Dorsolateral prefrontal cortex (tissue), 122 donors: ENCODE measurements at places on chromosomes 4 and X.

- DNase-seq: no peak
Observed at GRCh38 chr4:127203562-127204200, 429.1 kb upstream of the INTU start.

DNA sequence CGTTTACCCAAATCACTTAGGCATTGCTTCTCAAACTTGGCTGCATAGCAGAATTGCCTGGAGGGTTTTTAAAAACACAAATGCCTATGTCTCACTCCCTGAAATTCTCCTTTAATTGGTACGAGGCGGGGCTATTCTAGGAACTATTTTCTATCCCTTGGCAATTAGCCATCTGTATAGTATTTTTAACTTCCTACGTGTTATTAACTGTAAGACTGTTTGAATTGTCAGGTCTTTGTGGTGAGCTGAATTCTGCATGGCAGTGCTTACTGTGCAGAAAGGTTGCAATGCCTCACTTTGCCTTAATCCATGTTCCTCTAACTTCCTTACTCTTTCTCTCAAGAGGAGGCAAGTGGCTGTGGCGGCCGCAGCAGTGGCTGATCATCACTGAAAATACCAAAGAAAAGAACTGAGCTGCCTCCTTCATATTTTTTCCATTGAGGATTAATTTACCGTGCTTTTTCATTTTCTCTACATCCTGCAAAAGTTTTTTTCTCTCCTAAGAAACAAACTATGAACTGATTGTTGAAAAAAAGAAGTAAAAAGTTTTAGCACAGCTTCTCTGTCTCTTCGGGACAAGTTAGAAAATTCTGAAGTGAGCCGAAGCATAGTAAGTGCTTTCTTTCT is at the start of gene SHROOM3:
Gene SHROOM3, plus strand, starts transcription at position 329 of the 627 bp plus-strand sequence. CDS start 824 bp downstream, outside the sequence.
- no peak for DNase-seq

DNA sequence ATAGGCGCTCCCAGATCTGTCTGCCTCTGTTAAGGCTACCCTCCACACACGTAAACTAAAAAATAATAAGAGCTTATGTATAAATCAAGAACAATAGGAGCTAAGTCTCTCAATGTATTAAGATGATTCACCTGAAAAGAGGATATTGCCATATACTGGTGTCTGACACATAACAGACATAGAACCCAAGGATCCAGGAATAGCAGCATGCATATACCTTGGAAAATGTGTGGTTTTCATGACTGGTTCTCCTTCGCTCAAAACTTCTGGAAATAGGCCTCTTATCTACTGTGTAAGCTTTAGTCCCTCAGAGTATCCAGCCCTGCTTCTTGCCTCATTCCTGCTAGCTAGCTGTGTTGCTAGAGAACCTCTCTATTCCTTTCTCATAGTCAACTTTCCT is 203.7 kb upstream of the SLITRK2 start:
- DNase-seq: no peak

- no peak for DNase-seq
Observed at GRCh38 chrX:150544222-150544787, 24.1 kb upstream of the MTM1 start.
